ENCODE measurements at places on chromosomes 3 and 15.
A peak's percentile ranks its signal among the peaks of the same experiment; 100 is the strongest.

DNA sequence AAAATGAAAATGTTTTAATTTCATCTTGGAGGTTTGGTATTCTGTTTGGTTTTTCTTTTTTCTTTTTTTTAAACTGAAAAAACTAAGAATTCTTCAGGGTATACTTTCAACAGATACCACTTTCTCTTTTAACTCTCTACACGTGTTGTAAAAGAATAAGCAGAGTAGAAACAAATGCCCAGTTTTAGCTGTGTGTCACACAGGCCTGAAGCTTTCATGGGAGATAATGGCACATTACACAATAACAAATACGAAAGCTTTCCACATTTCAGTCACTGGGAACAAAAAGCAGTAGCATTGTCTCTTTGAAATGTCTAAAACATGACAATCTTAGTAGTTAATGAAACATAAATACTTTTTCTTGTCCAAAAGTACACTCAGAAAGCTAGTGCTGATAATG, 818.5 kb downstream of the TBL1XR1 start:
- DNase-seq: no peak
- no peaks in the 10 kb centered on the region for H3K36me3 ChIP-seq
- H3K4me3 ChIP-seq: no peak overlapping the region
- H3K4me1 ChIP-seq: no peaks in the 10 kb centered on the region

DNA sequence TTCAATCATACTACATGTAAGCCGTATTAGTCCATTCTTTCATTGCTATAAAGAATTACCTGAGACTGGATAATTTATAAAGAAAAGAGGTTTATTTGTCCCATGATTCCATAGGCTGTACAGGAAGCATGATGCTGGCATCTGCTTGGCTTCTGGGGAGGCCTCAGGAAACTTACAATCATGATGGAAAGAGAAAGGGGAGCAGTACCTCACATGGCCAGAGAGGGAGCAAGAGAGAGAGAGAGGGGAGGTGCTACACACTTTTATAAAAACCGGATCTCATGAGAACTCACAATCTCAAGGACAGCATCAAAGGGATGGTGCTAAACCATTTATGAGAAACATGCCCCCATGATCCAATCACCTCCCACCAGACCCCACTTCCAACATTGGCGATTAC, 14.3 kb upstream of the CLASP2 start:
- no peaks in the 10 kb centered on the region for H3K4me1 ChIP-seq
- H3K27ac ChIP-seq: no peak overlapping the region
- no peaks in the 10 kb centered on the region for H3K36me3 ChIP-seq

DNA sequence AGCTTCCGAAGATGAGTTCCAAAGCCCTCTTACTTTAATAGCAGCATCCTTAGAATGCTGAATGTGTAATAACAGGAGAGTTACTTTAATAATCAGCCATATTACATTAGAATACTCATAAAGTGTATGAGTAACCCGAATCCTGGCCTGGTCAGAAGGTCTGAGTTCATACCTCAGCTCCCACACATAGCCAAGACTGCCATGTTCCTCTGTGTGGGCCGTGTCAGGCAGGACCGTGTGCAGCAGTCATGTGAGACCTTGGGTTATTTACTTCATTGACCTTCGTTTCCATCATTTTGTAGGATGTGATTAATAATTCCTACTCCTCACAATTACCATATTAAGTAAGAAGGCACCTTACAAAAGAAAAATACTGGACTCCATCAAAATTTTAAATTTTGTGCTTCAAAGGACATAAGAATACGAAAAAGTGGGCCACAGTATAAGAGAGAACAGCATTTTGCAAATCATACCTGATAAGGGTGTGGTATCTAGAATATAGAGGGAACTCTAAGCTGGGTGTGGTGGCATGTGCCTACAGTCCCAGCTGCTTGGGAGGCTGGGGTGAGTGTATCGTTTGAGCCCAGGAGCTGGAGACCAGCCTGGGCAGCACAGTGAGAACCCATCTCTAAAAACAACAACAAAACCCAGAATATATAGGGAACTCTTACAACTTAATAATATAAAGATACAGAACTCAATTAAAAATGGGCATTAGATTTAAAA, 163.4 kb downstream of the ATG7 start:
- H3K4me1 ChIP-seq: peaks cover 37% of the 10 kb centered on the region
- no peaks in the 10 kb centered on the region for H3K27me3 ChIP-seq
- no peaks in the 10 kb centered on the region for H3K36me3 ChIP-seq
- DNase-seq: no peak

- no peaks in the 10 kb centered on the region for H3K27me3 ChIP-seq
- no peaks in the 10 kb centered on the region for H3K36me3 ChIP-seq
- DNase-seq: no peak
- H3K27ac ChIP-seq: no peak overlapping the region
- no peak overlapping the region for H3K4me3 ChIP-seq
Observed at GRCh38 chr3:69712933-69713332, 26.3 kb upstream of the MITF start.

DNA sequence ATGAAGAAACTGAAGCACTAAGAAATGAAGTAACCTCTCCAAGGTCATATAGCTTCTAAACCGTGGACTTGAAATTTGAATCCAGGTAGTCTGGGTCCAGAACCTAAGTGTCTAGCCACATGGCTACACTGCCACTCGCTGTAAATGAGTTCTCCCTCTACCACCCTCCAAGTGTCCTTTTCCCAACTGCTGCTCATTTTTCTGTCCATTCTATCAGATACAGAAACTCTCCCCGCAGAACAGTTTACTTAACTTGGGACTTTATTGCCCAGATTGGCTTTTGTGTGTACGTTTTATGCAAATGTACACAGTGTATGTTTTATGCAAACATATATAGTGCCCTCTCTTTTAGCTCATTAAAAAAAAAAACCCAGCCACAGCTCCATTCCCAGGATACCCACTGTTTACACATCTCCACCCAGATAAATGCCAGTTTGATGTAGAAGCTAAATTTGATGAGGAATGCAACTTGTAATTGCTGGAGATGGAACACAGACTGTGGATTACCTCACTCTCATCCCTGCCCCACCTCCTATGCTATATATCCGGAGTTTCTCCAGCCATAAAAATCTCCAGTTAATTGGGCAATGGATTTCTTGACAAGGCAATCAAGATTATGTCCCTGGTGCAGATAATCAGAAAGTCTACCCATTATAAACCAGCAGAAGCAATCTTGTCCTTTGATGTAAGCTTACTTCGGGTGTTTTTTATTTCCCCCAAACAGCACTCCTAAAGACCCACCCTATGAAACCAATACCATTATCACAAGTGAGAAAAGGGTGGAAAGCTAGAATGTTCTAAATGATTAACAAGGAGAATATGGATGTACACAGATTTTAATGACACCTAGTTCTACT, 42.0 kb downstream of the THBS1 start:
- H3K4me3 ChIP-seq: no peak overlapping the region
- no peak overlapping the region for H3K27ac ChIP-seq
- no peaks in the 10 kb centered on the region for H3K36me3 ChIP-seq
- no peaks in the 10 kb centered on the region for H3K27me3 ChIP-seq

- no peaks in the 10 kb centered on the region for H3K27me3 ChIP-seq
- peaks cover 21% of the 10 kb centered on the region for H3K4me1 ChIP-seq
- H3K36me3 ChIP-seq: no peaks in the 10 kb centered on the region
- H3K4me3 ChIP-seq: no peak overlapping the region
- DNase-seq: no peak
Observed at GRCh38 chr3:56813653-56813960, 11.9 kb upstream of the ARHGEF3 start.

GRCh38 chr3:130838898-130839600, 54.8 kb upstream of the ATP2C1 start:
- peak overlapping the region; percentile 55 for H3K27ac ChIP-seq
- no peaks in the 10 kb centered on the region for H3K27me3 ChIP-seq
- peaks cover 46% of the 10 kb centered on the region for H3K4me1 ChIP-seq
- no peaks in the 10 kb centered on the region for H3K36me3 ChIP-seq

- H3K4me3 ChIP-seq: no peak overlapping the region
- peaks cover 27% of the 10 kb centered on the region for H3K36me3 ChIP-seq
- no peak overlapping the region for H3K27ac ChIP-seq
- DNase-seq: no peak
Observed at GRCh38 chr3:49535971-49536874, 18.1 kb upstream of the BSN start.

GRCh38 chr3:184227481-184227935, 1.9 kb upstream of the VWA5B2 start:
- peaks cover 23% of the 10 kb centered on the region for H3K4me1 ChIP-seq
- no peak overlapping the region for H3K4me3 ChIP-seq
- H3K36me3 ChIP-seq: no peaks in the 10 kb centered on the region
- no peak overlapping the region for H3K27ac ChIP-seq
- H3K27me3 ChIP-seq: peaks cover 91% of the 10 kb centered on the region
